Activated naive CD4-positive, alpha-beta T cell treated with anti-CD3 and anti-CD28 coated beads, Interleukin-2, amount 10 ng/mL, durations not matched to agents 7 days and 5 days (primary cell): ENCODE measurements at places on chromosomes 1 and 21.

- DNase-seq, result no peak
Measured at GRCh38 chr1:7471836-7472235, 299.3 kb upstream of the VAMP3 start.

GRCh38 chr1:85371021-85371420 is 93.9 kb downstream of the DDAH1 start:
- no peak for DNase-seq

DNA sequence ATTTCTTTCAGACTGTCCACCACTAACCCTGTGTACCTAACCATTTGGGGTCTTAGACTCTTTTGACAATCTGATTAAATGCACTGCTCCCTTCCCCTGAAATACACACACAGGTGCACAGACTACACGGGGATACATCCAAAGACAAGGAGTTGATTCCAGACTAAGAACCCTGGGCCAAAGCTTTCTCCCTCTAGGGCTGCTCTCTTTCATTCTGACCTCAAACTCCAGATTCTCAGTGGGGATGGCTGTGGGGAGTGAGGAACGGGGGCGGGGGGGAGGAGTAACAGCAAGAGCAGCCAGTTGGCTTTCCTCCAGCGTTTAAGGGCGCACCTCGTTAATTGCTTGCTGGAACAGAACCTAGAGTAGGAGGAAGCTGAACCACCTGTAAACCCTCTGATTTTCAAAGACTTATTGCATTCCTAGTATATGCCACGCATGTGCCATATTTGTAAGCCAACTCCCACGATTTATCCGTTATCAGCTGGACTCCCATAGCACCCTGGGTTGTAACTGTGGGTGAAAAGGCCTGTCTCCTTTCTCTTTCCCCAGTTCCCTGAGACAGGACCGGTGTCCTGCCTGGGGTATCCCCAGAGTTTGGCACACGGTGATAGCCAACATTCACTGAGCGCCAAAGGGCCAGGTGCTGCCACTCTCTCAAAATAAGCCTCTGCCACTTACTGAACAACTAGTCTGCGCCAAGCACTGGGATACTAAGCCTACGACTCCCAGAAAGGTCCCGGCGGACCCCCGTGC is 920 bp downstream of the MTHFR start:
- peak; percentile 52 for DNase-seq

DNA sequence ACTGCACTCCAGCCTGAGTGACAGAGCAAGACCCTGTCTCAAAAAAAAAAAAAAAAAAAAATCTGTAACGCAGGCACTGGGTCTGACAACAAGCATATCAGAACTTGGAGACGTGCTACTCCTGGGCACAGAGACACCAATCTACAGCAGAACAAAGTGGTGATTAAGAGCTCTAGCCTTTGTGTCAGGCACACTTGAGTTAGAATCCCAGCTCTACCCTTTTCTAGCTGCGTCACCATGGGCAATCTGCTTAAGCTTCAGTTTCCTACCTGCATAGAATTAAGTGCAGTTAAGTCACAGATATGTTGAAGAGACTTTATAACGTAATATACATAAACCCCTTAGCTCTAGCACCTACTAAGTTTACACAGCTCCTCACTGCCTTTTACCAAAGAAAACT is 3.4 kb upstream of the CDCA8 start:
- DNase-seq, result no peak

DNA sequence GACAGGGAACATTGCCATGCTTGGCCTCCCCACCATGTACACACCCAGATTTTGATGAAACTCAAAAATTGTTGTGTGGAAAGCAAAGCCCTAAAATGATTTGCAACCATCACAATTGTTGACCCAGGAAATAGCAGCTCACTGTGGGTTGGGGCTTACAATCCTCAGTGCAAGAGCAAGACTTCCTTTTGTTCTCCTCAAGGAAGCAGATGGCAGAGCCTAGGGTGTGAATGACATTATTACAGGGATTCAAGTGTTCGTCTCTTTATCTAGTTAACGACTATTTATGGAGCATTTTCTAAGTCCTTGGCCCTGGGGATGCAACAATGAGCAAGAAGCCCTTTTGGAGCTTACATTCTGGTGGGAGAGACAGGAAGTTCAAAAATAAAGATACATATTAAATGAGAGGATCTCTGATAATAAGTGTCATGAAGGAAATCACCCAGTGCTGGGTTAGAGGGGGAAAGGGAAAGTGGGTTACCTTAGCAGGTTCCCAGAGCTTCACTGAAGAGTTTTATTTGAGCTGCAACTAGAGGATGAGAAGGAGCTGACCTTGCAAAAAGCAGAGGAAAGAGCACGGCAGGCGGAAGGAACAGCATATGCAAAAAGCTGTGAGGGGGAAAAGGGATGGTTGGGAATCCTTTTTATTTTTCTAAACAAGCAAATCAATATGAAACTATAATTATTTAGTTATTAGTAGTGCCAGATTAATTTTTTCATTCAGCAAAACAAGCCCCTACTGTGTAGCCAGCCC is 38.5 kb upstream of the ID3 start:
- DNase-seq, result no peak

GRCh38 chr1:67211589-67212563 is 45.6 kb downstream of the IL23R start:
- peak; percentile 67 for DNase-seq

GRCh38 chr1:62995173-62995572 is 211.2 kb downstream of the ATG4C start:
- no peak for DNase-seq

GRCh38 chr1:2386636-2387611 is 4.4 kb downstream of the MORN1 start:
- no peak for DNase-seq

DNA sequence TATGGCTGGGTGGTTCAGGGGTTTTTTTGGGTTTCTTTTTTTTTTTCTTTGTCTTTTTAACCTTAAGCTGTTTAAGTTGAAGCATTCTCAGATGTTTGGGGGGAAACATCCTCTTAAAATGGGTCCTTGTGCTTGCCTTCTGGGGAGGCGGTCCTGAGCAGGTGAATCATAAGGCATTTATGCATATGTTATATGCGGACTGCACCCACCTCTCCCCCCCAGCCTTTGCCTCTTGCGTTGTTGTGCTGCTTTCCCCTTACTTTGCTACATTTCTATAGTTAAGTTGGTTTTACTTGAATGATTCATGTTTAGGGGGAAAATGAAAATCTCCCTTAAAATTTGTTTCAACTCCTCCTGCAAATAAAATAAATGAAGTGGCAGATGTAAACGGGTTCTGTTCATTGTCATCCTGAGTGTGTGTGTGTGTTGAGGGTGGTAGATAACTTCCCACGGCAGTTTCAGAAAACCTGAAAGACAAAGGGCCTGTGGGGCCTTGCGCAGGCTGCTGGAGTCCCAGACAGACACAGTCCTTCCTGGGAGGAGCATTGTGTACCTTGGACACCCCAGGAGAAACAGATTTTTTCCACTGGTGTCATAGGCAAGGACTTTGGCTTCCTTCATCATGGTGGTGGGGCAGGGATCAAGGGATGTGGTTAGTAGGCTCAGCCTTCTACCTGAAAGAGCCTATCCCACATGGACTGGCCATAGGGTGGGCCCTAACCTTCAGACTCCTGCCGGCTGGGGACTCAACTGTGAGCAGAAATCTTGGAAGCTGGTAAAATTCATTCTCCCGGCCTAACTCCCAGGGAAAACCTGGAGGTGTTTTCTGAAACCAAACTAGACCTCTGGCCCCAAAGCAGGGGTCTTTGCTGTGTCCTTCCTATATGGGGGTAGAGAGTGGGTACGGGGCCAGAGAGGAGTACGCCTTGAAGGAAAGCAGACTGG is 926 bp upstream of the SH3D21 start:
- no peak for DNase-seq

DNA sequence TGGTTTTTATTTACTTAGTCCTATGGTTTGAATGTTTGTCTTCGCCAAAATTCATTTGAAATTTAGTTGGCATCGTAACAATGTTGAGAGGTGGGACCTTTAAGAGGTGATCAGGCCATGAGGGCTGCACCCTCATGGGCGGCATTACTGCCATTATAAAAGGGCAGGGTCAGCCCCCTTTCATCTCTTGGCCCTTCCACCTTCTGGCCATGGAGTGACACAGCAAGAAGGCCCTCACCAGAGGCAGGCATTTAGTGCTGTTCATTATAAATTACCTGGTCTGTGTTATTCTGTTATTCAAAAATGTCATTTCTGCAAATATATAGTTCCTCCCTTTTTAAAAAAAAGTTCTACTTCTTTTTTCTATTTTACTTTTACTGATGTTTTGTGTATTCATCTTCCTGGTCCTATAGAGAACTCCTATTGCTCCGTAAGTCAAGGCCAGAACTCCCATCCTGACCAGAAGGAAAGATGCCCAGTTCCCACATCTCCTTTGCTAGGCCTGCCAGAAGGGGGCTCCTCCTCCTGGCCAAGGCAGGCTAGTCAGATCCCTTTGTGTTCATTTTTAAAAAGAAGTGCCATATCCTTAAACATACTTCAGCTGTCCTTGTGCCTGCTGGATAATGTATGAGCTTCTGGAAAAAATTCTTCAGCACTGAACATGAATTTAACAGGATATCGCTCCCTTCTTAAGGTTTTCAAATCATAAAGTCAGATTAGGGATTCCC is 10.0 kb upstream of the LBR start:
- no peak for DNase-seq

- DNase-seq, result no peak
Measured at GRCh38 chr21:34761758-34762330, 93.0 kb downstream of the CLIC6 start.

GRCh38 chr1:155305881-155306391 is 2.7 kb upstream of the FDPS start:
- DNase-seq, result no peak

GRCh38 chr1:30756545-30757351 is 826 bp downstream of the LAPTM5 start:
- DNase-seq, result peak; percentile 82

DNA sequence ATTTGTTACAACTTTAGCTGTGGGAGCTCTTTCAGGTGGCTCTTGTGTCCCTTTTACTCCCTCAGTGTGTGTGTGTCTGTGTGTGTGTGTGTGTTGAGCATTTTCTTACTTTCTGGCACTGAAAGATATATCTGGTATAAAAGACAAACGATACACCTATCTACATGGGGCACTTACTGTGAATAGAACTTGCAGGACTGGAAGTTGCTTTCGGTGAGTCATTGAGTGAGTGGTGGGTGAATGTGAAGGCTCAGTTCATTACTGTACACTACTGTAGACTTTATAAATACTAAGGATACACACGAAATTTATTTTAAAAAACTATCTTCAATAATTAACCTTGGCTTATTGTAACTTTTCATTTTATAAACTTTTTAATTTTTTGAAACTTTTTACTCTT is 38.7 kb downstream of the BTBD8 start:
- DNase-seq, result no peak

GRCh38 chr1:19396280-19396679 is 84.2 kb downstream of the SLC66A1 start:
- DNase-seq, result no peak

DNA sequence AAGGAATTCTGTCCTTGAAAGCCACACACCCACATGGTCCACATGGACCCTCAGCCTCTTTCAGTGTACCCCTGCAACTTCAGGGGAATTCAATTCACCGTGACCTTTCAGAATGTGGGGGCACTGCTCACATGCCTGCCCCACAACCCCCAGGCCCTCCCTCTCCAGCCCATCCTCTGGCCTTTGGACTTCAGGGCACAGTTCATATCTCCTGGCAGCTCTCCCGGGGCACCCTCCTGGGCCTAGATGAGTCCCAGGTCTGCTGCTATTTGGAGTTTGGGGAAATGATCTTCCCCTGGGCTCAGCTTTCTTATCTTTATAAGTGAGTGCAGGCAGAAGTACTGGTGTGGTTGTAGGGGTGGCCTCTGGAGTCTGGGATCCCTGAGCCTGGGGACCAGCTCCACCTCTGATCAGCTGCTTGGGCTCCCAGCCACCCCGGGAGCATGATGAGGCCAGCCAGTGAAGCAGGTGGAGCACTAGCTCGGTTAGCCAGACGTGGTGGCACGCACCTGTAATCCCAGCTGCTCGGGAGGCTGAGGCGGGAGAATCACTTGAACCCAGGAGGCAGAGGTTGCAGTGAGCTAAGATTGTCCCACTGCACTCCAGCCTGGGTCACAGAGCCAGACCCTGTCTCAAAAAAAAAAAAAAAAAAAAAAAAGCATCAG is 15.8 kb downstream of the C1orf167 start:
- no peak for DNase-seq

DNA sequence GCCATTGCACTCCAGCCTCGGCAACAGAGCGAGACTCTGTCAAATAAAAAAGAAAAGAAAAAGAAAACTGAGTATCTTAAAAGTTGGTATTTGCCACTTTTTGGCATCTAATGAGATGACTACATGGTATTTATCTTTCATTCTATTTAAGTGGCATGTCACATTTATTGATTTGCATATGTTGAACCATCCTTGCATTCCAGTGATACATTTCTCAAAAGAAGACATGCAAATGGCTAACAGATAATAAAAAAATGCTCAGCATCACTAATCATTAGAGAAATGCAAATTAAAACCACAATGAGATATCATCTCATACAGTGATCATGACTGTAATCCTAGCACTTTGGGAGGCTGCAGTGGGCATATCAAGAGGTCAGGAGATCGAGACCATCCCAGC is 28.1 kb downstream of the SFPQ start:
- DNase-seq, result no peak

DNA sequence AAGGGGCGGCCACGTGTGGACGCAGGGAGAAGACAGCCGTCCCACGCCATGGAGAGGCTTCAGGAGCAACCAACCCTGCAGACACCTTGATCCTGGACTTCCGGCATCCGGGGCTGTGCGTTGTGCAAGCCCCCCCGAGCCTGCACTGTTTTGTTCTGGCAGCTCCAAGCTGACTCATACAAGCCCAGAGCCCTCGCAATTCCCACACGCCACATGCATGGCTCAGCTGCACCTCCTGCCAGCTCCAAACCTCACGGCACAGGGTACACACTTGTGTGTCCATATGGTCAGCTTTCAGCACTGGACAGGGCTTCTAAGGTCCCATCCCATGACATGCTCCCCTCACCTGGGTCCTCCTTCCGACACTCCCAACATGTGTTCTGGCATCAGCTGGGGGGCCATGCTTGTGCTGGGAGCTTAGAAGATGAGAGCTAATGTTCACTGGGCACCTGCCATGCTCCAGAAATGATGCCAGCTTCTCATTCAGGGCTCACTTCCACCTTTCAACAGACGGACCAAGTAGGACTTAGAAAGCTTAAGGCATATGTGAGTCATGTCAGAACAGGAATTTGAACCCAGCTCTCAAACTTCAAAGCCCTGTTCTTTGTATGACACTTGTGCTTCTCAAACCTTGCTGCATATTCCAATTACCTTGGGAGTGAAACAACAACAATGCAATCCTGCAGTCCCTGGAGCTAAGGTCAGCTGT is 137.3 kb downstream of the PGBD5 start:
- DNase-seq, result no peak

DNA sequence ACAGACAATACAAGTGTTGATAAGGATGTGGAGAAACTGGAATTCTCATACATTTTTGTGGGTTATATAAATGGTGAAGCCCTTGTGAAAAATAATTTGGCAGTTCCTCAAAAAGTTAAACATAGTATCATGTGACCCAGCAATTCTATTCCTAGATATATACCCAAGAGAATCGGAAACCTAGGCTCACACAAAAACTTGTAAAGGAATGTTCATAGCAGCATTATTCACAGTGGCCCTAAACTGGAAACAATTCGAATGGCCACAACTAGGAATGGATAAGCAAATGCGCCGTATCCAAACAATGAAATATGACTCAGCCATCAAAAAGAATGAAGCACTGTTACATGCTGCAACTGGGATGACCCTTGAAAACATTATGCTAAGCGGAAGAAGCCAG is 3.9 kb upstream of the CD247 start:
- DNase-seq, result no peak
